ENCODE measurements at places on chromosomes 4 and X. TPM values are rescaled to one million over a fixed set of nuclear protein-coding genes. Genes with fewer than 3 reads are reported as not detected.

PABPC5 gene
- 2.7 TPM for polyA plus RNA-seq

PLP1 gene
- polyA plus RNA-seq: 0.88 TPM

SNCA gene
- polyA plus RNA-seq: 66.1 TPM

HOPX gene
- 2.0 TPM for polyA plus RNA-seq

AREG gene
- not detected for polyA plus RNA-seq

LUZP4 gene
- not detected for polyA plus RNA-seq

TGIF2LX gene
- not detected for polyA plus RNA-seq

XIAP gene
- polyA plus RNA-seq: 26.6 TPM

GLRA3 gene
- 0.76 TPM for polyA plus RNA-seq

ALAS2 gene
- polyA plus RNA-seq: not detected

CLNK gene
- polyA plus RNA-seq: not detected

AMTN gene
- not detected for polyA plus RNA-seq

SPATA18 gene
- 0.09 TPM for polyA plus RNA-seq

FAAH2 gene
- polyA plus RNA-seq: 9.3 TPM

PPP4R3C gene
- not detected for polyA plus RNA-seq

PABPC1L2A gene
- polyA plus RNA-seq: 0.56 TPM

NDNF gene
- polyA plus RNA-seq: 4.3 TPM

CLDN22 gene
- not detected for polyA plus RNA-seq

CHRDL1 gene
- 3.3 TPM for polyA plus RNA-seq

PHOX2B gene
- not detected for polyA plus RNA-seq

CHIC2 gene
- 51.8 TPM for polyA plus RNA-seq

MAGEA4 gene
- not detected for polyA plus RNA-seq

BBS12 gene
- 3.7 TPM for polyA plus RNA-seq

SULT1B1 gene
- polyA plus RNA-seq: not detected

Measured in neural cell (in vitro differentiated cells).